ENCODE measurements at places on chromosomes 2 and 18.

- no peak for DNase-seq
These were observed 80.5 kb downstream of the NRXN1 start for GRCh38 chr2:50951437-50951836.

GRCh38 chr2:75610671-75611070, 35.9 kb upstream of the MRPL19 start:
- no peak for DNase-seq

DNA sequence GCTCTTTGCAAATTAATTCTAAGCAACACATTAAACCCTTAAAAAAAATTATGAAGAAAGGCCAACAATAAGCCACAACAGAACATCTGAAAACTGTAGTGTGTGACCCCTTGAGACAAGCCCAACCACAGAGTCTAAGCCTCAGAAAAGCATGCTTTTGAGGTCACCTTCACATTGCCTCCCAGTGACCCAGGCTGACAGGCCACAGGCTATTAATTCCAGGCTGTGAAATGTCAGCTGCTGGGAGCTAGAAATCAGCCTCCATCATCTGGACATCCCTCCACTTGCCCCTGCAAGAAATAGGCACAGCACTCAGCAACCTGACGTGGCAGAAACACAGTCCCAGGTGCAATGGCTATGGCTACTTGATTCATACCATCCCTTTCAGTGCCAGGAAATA, 179.4 kb upstream of the ZFP36L2 start:
- DNase-seq = no peak

DNA sequence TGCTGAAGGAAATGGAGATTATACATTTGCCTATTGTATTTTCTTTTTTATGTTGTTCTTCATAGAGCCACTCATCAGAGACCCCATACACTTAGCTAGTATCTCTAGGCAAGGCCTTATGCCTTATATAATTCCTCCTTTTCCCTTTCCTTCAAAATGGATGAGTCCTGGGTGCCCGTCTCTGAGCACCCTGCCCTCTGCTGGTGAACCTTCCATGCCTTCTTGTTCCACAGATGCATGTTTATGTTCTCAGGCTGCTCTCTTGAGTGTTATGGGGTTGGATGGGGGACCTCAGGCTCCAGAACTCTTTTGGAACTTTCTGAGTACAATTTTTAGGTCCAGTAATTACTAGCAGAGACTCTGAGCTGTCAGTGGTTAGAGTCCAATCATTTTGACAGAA, 368.6 kb upstream of the SPRED2 start:
- DNase-seq = no peak

GRCh38 chr18:42258301-42258965, 303.4 kb downstream of the PIK3C3 start:
- no peak for DNase-seq

- no peak for DNase-seq
These were observed 47.9 kb upstream of the MAPRE2 start for GRCh38 chr18:34993289-34993688.

DNA sequence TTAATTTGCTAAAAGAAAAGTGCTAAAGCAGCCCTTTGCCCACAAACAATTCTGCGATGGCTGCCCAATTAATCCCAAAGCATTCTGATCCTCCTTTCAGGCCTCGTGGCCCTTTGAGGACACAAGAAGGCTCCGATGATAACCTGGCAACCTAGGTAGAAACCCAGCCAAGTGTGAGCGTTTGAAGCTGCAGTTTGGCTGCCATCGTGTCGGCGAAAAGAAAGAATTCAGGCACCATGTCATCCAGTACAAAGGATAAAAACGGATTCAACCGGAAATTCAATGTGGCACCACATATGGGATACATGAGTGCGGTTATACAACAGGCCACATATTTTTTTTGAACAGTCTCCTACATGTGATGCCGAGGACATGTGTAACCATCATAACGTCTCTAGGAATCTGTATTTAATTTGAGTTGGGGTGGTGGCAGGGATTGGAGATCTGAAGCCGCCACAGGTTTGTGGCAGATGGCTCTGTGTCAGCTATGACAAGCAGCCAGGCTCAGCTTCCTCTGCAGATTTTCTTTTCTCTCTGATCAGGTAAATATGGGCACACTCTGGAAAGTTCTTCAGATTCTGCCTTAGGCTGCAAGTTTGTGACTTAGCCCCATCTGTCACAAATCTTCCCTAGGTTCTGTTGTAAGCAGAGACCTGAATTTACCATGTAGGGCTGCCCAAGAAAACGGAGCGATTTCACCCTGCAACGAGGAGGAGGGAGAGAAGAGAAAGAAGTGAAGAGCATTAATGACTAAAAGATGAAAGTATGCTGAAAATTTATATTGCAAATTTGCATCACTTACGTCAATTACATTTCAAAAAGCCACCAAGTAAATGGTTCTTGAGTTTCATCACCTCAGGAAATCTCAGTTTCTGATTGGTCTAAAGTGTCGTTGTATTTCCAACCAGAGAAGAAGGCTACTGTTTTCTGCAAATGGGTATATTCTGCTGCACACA, 573.2 kb downstream of the ZEB2 start:
- DNase-seq = no peak

GRCh38 chr2:241720099-241720498, 14.3 kb upstream of the D2HGDH start:
- no peak for DNase-seq

GRCh38 chr18:51275712-51276476, 78.4 kb upstream of the MEX3C start:
- no peak for DNase-seq

- DNase-seq = no peak
These were observed 542.8 kb downstream of the IRS1 start for GRCh38 chr2:226256709-226257376.

DNA sequence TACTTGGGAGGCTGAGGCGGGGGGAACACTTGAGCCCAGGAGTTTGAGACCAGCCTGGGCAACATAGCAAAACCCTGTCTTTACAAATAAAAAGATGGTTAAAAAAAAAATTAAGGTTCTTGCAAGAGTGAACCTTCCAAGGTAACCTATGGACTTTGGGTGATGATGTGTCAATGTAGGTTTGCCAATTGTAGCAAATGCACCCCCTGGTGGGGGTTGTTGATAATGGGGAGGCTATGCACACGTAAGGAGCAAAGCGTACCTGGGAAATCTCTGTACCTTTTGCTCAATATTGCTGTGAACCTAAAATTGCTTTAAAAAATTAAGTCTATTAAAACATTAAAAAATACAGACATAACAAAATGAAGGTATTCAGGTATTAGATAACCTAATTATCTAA, 70.4 kb downstream of the CWC22 start:
- peak; percentile 3 for DNase-seq

DNA sequence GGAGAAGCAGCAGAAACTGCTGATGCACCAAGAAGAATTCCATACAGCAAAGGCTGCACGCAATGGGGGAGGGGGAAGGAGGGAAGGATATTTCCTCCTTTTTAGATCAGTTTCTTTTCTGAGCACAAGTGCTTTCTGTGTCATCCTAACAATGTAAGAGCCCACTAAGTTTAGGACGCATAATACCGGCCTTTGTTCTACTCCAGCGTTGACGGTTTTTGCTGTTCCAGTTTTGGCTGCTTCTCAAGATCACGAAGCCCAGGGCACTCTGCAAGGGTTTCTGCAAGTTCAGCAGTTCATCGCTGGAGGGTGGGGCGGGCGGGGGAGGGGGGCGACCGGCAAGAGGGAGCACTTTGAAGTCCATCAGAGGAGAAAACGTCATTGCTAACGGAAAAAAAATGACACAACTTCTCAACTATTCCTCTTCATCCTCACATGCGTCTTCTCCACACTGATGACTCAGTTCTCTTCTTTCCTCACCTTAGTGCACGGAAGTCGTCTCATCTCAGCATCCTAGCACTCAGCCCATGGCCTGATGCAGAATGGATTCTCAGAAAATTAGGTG, 8.7 kb downstream of the FAM178B start:
- no peak for DNase-seq

DNA sequence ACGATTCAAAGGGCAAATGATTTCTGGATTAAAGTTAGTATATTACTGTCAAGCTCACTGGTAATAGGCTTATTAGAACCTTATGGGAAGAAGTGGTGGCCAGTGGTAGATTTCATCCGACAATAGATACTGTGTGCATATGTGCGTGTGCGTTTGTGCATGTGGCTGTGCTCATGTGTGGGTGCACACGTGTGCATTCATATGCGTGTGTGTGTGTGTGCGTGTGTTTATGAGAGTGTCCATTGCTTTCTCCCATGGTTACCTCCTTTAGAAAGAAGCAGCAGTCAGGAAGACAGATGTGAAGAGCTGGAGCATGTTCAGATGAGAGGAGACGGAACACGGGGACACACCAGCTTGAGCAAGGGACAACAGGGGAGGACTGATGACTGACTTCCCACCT, 8.9 kb upstream of the MROH2A start:
- DNase-seq = no peak

Data from germinal center (tissue), 1 donor.